ENCODE measurements at places on chromosomes 1 and 21.

GRCh38 chr1:95171270-95172245 lies 54.4 kb downstream of the TLCD4 start:
- DNase-seq = no peak

GRCh38 chr21:16034446-16035190 lies 304.8 kb downstream of the USP25 start:
- DNase-seq = no peak

DNA sequence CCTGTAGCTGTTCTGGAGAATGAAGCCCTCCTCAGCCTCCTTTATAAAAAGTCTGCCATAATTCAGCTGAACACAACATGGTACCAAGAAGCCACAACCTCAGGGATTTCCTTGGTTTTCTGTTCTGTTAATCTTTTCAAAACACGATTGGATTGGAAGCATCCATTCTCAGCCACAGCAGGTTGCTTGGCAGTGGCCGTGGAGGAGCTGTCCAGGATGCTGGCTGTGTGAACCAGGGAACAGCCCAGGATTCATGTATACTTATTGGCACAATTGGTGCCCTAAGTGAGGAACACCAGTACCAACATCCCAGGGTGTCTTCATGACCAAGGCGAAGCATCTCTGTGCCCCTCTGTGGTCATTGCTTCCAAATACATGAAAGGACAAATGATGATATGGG lies 393.5 kb downstream of the CAMTA1 start:
- no peak for DNase-seq

DNA sequence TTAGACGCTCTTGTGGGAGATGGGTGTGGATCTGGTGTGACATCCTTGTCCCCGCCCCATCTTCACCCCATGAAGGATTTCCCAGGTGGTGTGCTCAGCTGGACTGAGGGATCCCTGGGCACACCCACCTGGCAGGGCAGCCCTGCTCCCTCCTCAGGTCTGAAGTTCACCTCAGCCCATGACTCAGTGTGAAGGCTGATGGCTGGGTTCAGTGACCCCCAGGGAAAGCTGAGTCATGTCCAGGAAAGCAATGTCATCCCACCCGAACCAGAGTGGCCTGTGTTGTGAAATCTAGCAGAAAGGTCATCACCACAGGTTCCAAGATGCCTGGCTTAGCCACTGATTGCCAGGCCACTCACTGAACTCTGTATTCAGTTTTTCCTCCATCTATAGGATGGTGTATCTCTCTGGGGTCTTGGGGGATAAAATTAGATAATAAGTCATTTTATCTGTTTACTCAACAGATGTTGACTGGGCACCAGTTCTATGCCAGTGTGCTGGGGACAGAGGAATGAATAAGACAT lies 97.7 kb upstream of the JUN start:
- no peak for DNase-seq

DNA sequence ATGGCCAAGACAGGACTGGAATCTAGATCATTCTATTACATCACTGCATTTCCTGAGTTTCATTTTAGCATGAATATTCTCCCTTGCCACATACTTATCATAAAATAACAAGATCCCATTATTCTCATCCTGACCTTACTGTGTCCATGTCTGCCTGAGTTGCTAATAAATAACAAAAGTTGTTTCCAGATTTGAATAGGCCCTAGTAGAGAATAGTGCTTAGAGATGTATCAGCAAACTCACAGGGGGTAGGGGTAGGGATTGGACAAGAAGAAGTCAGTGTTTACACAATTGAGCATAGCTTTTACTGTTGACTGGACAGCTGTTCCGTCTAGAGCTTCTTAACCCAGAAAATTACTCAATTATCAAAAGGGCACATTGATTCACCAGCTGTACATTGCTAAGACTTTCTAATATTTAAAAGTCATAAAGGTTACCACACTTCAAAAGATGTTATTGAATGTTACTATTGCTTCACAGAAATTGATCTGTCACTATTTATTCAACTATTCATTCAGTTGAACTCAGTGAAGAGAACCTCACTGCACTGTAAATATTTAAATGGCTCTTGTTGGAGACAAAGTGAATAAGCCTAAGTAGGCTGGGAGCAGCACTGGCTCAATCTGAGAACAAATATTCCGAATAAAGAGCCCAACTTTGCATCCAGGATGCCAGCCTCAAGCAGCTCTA lies 121.9 kb downstream of the NRIP1 start:
- DNase-seq = no peak

DNA sequence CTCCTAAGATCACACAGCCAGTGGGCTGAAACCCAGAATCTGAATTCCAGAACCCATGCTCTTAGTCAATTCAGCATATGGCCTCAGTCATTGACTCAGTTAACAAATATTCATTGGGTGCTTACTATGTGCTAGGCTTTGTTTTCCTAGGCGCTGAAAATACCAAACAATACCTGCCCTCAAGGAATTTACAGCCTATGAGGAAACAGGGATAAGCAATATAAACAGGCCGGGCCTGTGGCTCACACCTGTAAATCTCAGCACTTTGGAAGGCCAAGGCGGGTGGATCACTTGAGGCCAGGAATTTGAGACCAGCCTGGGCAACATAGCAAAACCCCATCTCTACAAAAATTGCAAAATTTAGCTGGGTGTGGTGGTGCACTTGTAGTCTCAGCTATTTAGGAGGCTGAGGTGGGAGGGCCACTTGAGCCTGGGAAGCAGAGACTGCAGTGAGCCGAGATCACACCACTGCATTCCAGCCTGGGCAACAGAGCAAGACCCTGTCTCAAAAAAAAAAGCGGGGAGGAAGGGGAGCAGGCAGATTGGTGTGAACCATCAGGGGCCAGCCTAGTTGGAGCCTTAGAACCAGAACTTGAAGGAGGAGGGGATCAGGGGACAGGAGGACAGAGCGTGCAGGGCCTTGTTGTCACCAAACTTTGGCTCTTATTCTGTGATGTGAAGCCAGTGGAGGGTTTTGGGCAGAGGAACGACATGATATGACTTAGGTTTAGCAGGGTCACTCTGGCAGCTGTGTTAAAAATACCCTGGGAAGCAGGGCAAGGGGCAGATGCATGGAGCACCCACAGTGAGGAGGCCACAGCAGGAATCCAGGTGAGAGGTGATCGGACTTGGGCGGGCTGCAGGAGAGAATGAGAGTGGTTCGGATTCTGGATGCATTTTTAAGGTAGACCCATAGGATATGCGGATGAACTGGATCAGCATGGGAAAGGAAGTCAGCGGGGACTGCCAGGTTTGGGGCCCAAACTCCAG lies 5.8 kb downstream of the TINAGL1 start:
- no peak for DNase-seq

DNA sequence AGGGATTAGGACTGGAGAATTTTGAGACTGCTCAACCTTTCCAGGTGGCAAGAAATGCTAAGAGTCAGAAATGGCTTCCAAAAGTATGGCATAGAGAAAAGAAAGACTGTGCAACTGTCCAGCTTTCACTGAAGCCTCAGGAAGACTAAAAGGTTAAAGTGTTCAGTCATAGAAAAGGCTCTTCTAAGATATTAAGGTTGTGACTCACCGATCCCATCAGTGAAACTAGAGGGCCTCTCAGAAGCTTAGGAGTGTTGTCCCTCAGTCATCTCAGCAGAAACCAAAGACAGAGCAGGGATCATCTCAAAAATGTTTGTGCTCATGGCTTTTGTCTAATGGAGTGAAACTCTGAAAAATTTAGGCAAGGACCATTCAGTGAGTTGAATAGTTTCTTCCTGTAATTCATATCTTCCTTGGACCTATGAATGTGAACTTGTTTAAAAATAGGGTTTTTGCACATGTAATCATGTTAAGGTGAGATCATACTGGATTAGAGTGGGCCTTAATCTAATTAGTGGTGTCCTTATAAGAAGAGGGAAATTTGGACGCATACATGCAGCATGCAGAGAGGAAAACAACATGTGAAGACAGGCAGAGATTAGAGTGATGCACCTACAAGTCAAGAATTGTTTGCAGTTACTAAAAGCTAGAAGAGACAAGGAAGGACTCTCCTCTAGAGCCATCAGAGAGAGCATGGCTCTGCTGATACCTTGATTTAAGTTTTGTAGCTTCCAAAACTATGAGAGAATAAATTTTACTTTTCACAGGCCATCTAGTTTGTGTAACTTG lies 71.3 kb downstream of the RPE65 start:
- DNase-seq = no peak

DNA sequence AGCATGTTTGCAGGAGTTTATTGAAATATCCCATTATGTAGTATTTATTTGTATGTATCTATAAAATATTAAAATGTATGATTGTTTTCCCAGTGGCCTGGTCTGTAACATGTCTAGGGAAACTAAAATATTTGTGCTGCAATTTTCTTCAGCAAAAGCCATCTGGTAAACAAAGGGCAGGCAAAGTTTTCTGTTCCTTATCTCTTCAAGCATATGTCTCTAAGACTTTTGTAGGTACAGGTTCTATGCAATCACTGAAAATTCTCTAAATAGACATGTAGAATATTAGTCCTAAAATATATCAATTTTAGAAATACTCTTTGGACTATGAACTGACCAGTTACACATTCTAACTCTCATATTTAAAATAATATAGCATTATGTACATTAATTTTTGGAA lies 585.8 kb upstream of the RGS18 start:
- DNase-seq = no peak

DNA sequence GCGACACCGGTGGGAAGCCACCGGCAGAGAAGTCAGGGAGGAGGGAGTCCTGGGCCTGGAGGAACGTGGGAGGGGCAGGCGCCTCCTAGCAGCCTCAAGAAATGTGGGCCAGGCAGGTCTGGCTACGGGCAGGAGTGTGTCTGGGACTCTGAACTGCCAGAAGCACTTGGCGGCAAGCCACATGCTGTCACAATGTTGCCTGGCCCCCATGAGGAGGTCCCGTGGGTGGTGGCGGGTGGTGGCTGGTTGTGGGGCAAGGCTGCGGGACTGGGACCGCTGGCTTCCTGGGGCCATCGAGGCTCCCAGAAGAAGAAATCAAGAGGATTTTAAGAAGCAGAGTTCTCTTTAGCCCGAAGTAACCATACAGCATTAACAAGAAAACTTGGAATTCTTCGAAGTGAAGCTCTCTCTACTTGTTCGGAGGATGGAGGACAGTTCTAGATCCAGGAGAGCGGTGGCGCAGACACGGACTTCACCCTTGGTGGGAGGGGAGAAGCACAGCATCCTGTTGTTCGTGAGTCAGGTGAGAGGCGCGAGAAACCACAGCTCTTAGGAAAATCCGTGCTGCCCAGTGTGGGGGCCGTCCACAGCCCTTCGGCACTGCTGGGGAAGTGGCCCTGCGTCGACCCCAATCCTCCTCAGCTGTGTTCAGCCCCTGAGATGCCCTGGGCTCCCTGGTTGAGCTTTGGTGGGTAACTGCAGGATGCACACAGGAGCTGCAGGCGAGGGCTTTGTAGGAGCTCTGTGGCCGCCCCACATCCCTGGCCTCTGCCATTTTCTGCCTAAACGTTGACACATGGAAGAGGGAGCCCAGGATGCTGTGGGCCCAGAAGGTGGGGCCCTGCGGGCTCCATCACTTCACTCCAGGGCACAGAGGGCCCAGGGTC lies 12.4 kb downstream of the SKI start:
- DNase-seq = no peak

DNA sequence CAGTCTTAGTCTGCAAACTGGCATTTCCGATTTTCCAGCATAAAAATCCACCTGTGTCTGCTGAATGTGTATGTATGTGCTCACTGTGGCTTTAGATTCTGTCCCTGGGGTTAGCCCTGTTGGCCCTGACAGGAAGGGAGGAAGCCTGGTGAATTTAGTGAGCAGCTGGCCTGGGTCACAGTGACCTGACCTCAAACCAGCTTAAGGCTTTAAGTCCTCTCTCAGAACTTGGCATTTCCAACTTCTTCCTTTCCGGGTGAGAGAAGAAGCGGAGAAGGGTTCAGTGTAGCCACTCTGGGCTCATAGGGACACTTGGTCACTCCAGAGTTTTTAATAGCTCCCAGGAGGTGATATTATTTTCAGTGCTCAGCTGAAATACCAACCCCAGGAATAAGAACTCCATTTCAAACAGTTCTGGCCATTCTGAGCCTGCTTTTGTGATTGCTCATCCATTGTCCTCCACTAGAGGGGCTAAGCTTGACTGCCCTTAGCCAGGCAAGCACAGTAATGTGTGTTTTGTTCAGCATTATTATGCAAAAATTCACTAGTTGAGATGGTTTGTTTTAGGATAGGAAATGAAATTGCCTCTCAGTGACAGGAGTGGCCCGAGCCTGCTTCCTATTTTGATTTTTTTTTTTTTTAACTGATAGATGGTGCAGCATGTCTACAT lies 2.5 kb upstream of the OLFML3 start:
- no peak for DNase-seq

- no peak for DNase-seq
Measured at GRCh38 chr21:44557491-44558328, 885 bp downstream of the KRTAP10-3 start.

DNA sequence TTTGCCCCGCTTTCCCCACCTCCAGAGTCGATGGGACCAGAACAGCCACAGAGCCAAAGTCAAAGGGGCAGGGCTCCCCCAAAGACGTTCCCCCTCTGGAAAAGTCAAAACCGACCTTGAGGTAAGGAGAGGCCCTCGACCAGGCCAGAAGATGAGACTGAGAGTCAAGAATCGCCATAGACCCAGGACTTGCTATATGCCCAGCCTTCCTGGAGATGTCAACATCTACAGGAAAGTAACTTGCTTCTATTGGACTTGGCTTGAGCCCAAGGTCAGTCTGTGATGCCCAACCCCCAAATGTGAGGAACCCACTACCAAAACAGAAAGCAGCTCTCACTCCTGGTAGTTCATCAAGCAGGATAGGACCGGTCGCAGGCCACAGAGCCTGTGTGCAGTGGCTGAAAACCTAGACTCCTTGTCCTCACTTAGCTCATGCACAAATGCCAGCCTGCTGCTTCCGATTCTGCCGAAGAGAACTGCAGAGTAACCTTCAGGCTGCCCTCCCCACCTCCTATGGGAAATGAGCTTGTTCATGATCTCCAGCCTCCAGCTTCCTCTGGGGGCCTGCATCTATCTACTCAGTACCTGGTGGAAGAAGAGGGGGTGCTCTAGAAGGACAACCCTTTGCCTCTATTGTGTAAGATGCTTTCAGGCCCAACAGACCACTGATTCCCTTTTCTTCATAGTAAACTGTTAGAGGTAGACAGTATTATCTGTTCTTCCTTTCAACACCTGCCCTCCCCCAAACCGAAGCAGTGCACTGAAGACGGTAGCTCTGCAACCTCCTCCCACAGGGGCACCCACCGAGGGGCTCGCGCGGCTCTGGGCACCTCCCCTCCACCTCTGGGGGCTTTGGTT lies 1.4 kb downstream of the ACOT7 start:
- no peak for DNase-seq

GRCh38 chr1:224828691-224829090 lies 100.8 kb upstream of the DNAH14 start:
- peak; percentile 17 for DNase-seq

- DNase-seq = no peak
Measured at GRCh38 chr1:83006271-83006670, 992.7 kb downstream of the TTLL7 start.

- DNase-seq = no peak
Measured at GRCh38 chr1:59295618-59296017, 1.3 kb upstream of the FGGY start.

DNA sequence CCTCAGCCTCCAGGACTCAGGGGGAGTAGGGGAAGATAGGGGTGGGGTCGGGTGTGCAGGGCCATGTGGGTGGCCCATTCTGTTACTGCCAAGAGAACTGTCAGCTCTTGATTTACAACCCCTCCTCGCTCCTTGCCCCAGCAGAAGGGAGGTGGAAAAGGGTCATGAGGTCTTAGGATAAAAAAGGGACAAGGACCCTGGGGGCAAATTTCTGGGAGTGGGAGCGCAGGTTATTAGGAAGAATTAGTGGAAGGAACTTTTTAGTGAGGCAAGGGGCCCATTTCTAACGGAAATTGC lies 812 bp downstream of the FAM110D start:
- DNase-seq = no peak

Data from fibroblast of skin of left quadriceps (primary cell).